Hair follicular keratinocyte (primary cell): ENCODE measurements at places on chromosomes 4 and X. TPM values are rescaled to one million over a fixed set of nuclear protein-coding genes. Genes with fewer than 3 reads are reported as not detected.

The ZAR1 gene
- not detected in 2 replicates for total RNA-seq

The EVC gene
- 11.7 and 23.0 TPM in 2 replicates for total RNA-seq

The AR gene
- 0.23 TPM in 1 of 2 replicates, not detected in the other for total RNA-seq

The RPA4 gene
- 0.08 and 0.34 TPM in 2 replicates for total RNA-seq

The KLF8 gene
- 4.4 and 4.8 TPM in 2 replicates for total RNA-seq

The RNF128 gene
- total RNA-seq, result 0.53 and 1.2 TPM in 2 replicates

The ARHGAP24 gene
- 2.1 and 2.3 TPM in 2 replicates for total RNA-seq

The PPP4R3C gene
- not detected in 2 replicates for total RNA-seq

The FAT4 gene
- 0.65 and 1.2 TPM in 2 replicates for total RNA-seq

The SPATA4 gene
- total RNA-seq, result 0.08 TPM in 1 of 2 replicates, not detected in the other

The GPR143 gene
- 0.08 TPM in 1 of 2 replicates, not detected in the other for total RNA-seq

The EDNRA gene
- total RNA-seq, result 9.0 and 10.0 TPM in 2 replicates

The DCAF12L2 gene
- not detected in 2 replicates for total RNA-seq

The WNK3 gene
- total RNA-seq, result 0.31 and 0.53 TPM in 2 replicates

The ZNF732 gene
- total RNA-seq, result 1.2 and 1.4 TPM in 2 replicates

The ANOS1 gene
- 2.6 and 16.6 TPM in 2 replicates for total RNA-seq

The TAF7L gene
- not detected in 2 replicates for total RNA-seq

The MTMR8 gene
- total RNA-seq, result 0.95 and 1.0 TPM in 2 replicates

The DRD5 gene
- total RNA-seq, result not detected in 2 replicates

The SOWAHD gene
- total RNA-seq, result 0.68 TPM in 1 of 2 replicates, not detected in the other

The TLR2 gene
- 9.9 and 31.2 TPM in 2 replicates for total RNA-seq

The TBX22 gene
- not detected in 2 replicates for total RNA-seq

The KLHL13 gene
- 2.3 and 5.1 TPM in 2 replicates for total RNA-seq

The SSX2 gene
- total RNA-seq, result not detected in 2 replicates

The GPR173 gene
- total RNA-seq, result 0.08 TPM in 1 of 2 replicates, not detected in the other

The STPG2 gene
- not detected in 2 replicates for total RNA-seq

The TMPRSS11A gene
- not detected in 2 replicates for total RNA-seq

The SOWAHB gene
- total RNA-seq, result 0.11 and 0.39 TPM in 2 replicates

The PPM1K gene
- 9.9 and 14.2 TPM in 2 replicates for total RNA-seq

The FHDC1 gene
- 2.3 and 6.6 TPM in 2 replicates for total RNA-seq

The CSN1S1 gene
- not detected in 2 replicates for total RNA-seq

The CT45A2 gene
- total RNA-seq, result not detected in 2 replicates

The CT45A5 gene
- total RNA-seq, result not detected in 2 replicates

The ZCCHC18 gene
- total RNA-seq, result 0.31 TPM in 1 of 2 replicates, not detected in the other

The RIPPLY1 gene
- total RNA-seq, result not detected in 2 replicates

The TEX11 gene
- not detected in 2 replicates for total RNA-seq

The TFDP3 gene
- not detected in 2 replicates for total RNA-seq

The ATRX gene
- 19.3 and 45.4 TPM in 2 replicates for total RNA-seq
